ENCODE measurements at places on chromosomes 12 and 14.

DNA sequence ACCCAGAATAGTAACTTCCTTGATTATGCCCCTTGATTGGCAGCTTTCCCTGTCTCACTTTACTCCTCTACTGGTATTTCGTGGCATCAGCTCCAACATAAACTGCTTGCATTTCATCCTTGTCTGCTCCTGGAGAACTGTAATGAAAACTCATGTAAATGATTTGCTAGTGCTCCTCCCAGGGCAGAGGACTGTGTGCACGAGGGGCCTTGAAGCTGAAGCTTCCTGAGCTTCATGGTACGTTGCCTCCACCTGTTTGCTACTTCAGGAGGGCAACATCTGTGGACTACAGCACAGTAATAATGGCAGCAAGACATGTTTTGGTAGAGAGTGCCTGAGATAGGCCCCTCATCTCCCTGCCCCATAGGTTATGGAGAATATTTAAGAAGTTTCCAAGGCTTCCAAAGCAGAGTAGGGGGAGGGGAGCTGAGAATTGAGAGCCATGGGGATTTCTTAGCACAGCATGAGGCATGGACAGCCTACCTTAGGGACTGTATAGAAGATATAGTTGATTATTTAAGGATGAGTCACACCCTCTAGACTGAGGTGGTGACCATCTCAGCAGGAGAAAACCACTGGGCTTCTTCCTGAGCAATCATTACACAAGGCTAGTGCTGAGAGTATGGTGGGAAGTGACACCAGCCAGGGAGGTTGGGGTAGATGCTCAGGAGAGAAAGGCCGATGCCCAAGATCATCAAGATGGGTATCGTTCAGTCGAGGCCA, 29.5 kb downstream of the CCDC198 start:
- DNase-seq = no peak

DNA sequence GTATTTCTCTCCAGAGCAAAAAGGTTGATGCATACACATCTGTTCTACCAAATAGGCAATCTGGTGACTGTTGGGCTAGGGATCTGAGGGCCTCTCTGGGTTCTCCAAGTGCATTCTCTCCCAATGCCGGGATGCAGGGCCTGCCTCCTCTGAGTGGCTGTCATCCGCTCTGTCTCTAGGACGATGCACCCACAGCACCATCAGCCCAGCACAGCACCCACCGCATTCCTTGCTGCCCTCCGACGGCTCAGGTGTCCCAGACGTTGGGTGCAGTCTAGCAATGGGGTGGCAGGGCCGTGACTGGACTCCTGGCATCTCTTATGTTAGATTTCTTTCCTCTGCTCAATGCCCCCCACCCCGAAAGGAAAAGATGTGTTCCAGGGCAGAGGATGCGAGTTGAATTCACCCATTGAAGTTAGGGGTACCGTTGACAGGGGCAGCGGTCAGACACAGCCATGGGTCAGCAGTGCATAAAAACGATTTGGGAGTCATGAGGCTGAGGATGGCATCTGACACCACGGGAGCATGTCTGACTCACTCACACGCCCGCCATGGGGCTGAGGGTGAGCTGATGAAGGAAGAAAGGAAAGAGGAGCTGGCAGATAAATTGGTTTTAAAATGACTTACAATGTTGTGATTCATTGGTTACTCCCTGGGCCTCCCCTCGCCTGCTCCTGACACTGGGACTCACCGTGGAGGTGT, 93.2 kb upstream of the C14orf180 start:
- no peak for DNase-seq

DNA sequence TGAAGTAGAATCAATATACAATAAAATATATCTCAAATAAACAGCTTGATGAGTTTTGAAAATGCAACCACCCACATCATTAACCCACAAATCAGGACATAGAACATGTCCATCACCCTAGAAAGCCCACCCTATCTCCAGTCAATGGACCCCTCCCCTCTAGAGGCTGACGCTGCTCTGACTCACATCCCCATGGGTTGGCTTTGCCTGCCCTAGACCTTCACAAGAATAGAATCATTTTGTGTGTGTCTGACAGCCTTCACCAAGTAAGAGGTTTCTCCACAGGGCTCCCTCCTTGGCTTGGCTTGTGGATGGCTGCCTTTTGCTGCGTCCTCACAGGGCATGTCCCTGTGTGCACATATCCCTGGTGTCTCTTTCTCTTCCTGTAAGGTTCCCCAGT, 250.2 kb upstream of the RTL1 start:
- DNase-seq = no peak

DNA sequence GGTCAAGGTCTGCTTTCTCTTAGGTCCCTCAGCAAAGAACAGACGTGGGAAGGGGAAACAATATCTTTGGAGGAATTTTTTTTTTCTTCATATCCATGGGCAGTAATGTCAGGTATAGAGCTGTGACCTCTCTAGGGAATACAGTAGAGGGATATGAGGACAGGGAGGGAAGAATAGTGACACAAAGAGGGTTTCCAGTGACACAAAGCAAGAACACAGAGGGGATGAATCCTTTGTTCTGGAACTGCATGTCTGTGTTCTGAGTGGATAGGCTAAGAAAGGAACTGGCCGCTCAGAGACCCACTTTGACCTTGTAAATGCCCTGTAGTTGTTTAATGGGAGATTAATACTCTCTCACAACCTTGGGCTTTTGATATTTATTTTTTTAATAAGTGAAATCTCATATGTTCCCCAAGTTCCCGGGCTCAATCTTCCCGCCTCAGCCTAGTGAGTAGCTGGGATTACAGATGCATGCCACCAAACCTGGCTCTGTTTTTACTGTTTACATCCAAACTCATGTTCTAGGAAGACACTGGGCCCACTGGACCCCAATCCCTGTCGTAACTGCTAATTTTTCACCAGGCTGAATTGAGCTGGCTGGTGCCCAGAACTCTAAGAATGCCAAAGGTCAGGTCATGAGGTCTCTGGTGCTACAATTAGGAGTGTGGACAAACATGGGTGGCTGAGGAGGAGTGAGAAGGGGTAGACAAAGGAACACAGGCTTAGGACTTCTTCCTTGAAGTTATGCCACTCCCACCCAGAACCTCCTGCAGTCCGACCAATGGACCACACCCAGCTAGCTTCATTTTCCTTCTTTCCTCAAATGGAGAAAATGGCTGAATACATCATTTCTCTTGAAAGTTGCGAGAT, 9.1 kb upstream of the PLEKHH1 start:
- no peak for DNase-seq

DNA sequence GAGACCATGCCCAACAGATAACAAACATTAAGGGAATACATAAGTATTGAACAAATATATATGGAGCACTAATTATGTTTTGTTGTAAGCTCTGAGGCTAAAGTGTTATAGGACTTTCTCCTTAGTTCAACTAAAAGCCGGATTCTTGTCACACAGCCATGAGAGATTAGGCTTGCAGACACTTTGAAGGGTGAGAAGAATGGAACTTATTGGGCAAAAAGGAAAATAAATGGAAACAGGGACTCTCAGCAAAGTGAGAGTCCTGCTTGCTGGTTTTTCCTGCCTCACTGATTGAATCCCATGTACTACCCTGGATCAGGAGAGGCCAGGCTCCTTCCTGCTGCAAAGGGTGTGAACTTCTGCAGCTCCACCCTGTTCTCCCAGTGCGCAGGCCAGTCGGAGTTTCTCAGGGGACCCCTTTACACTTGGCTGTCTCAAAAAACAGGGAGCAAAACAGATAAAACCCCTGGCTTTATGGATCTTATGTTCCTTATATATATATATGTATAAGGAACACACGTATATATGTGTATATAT, 77.1 kb upstream of the FUT8 start:
- DNase-seq = no peak

All from NCI-H146 (cell line).